Activated naive CD4-positive, alpha-beta T cell treated with anti-CD3 and anti-CD28 coated beads, Interleukin-2, amount 50 U/mL, for 72 hours (primary cell): ENCODE measurements at places on chromosomes 11 and 22.

- DNase-seq, result no peak
These were observed 18.8 kb downstream of the IFITM10 start for GRCh38 chr11:1731451-1732059.

DNA sequence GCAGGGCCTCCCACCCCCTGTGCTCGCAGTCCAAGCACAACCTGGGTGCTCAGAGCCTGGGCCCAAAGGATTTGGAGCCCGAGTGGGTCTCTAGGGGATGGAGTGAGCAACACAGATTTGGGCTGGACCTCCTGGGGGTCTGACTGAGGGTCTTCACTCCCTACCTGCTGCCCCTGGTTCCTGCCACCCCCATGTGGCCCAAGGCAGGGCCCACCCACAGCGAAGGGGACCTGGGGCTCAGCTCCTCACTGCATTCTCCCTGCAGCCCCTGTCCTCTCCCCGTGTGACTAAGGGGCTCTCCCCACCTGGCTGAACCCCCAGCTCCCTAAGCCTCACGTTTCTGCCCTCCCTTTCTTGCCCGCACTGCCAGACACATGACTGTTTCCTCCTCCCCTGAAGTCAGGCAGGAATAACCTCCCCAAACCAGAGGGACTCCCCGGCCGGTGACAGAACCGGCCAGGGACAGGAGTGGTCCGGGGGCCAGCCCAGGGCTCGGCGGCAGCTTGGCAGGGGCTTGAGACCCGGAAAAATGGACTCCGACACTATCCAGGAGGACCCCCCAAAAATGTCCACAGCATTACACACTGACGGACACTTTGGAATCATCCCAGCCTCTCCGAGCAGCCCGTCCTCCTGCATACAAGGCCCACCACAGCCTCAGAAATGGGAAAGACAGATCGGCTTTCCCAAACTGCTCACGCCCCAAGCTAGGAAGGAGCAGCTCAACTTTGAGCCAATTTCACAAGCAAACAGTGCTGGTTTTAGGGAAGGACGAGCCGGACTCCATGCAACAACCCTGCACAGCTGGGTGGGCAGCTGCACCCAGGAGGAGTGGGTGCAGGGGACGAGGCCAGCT, 57.8 kb downstream of the BRD1 start:
- DNase-seq, result no peak

- DNase-seq, result no peak
These were observed 9.9 kb upstream of the MAFF start for GRCh38 chr22:38191731-38192474.

GRCh38 chr11:30697032-30697431, 110.9 kb upstream of the MPPED2 start:
- no peak for DNase-seq

DNA sequence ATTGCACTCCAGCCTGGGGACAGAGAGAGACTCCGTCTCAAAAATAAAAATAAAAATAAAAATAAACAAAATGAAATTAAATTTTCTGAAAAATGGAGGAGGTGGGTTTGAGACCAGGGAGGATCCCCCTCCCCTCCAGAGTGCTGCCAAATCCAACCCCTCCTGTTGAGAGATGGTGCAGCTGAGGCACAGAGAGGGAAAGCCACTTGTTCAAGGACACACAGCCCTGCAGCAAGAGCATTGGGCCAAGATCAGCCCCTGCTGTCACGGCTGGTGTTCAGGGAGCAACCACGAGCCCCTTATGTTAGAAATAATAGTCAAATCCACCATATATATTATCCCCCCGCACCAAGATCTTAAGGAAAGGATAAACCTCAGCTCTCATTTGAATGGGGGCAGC, 2.7 kb downstream of the MYO18B start:
- no peak for DNase-seq

DNA sequence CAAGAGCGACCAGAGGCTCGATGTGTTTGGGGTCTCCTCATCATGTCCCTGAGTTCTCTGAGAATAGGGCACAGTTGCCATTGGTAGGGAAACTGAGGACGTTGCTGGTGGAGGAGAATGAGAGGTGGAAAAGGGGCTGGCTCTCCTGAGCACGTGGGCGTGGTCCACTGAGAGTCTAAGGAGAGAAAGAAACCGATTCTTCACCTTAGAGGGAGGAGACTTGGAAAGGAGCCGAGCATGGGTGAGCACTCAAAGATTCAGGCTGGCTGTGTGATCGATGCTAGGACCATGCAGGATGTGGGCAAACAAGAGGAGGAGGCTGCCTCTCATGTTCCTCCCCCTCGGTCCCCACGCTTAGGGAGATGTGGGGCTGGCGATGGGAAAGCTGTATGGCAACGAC, 19.8 kb upstream of the TLCD5 start:
- DNase-seq, result no peak

- no peak for DNase-seq
These were observed 1054.4 kb downstream of the TBC1D22A start for GRCh38 chr22:47816863-47817210.

DNA sequence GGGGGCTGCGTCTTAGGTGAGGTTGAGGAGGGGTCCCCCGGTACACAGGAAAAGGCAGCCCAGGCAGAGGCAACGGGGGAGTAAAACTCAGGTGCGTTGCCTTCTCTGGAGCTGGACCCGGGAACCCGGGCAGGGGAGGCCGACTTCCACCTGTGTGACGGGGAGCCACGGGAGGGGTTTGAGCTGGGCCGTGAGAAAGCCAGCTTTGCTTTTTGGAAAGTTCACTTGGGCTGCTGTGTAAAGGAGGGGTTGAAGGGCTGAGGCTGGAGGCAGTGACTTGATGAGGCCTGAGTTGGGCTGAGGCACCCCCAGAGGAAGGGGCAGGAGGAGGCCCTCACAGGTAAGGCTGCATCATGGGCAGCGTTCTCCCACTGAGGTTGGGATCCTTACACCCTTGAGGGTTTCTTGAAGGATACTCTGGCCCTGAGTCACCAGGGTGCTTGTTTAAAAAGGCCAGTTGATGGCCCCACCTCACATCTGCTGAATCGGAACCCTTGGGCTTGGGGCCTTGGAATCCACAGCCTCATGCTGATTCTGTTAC, 47.2 kb downstream of the CHRDL2 start:
- no peak for DNase-seq
